Gastrocnemius medialis (tissue), 4 donors: ENCODE measurements at places on chromosomes 13 and 19.

- H3K36me3 ChIP-seq = no peaks in the 10 kb centered on the region
- no peak overlapping the region for H3K27ac ChIP-seq
- no peak for DNase-seq
- no peak overlapping the region for H3K4me3 ChIP-seq
- H3K4me1 ChIP-seq = peaks cover 3% of the 10 kb centered on the region
Observed at GRCh38 chr19:17866964-17867486, 4.7 kb upstream of the SLC5A5 start.

DNA sequence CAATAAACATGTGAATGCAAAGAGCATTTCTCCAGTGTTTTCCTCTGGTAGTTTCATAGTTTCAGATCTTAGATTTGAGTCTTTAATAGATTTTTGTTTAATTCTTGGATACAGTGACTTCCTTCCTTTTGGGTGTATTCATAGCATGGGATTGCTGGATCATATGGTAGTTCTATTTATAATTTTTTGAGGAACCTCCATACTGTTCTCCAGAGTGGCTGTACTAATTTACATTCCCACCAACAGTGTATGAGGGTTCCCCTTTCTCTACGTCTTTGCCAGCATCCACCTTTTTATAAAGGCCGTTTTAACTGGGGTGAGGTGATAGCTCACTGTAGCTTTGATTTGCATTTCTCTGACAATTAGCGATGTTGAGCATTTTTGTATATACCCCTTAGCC, 9.3 kb upstream of the CALM3 start:
- H3K27me3 ChIP-seq = no peaks in the 10 kb centered on the region
- no peaks in the 10 kb centered on the region for H3K4me1 ChIP-seq
- DNase-seq = no peak
- H3K27ac ChIP-seq = no peak overlapping the region

DNA sequence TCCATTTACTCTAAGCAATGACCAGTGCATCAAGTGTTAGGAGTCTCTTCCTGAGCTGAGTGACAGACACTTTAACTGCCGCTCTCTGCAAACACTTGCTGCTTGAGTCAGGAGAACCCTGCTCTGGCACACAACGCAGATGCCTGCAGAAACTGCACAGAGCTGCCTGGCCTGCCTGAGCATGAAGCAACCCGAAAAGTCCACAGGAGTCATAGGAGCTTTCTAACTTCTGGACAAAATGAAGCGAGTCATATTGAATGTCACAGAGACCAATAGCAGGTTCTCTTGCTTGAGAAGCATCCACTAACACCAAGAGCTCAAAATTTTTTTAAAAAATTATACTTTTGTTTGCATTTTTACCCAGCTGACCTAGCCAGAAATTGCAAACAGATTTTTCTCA, 232.4 kb downstream of the LHFPL6 start:
- DNase-seq = no peak
- H3K27ac ChIP-seq = no peak overlapping the region
- no peaks in the 10 kb centered on the region for H3K36me3 ChIP-seq

DNA sequence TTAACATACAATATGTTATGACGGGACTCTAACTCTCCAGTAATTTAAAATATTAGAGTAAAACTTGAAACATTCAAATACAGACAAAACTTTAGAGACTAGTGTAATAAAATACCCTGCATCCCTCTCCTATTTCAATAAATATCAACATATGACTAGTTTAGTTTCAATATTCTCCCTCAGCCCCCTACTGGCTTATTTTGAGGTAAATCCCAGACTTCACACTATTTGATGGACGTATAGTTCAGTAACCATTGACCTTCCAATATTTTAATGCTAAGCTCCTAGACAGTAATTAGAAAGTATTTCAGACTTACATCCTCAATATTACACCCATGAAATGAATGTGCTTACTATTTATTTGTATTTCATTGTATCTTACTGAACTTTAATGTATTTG, 180.7 kb upstream of the STARD13 start:
- H3K36me3 ChIP-seq = no peaks in the 10 kb centered on the region
- DNase-seq = no peak
- no peaks in the 10 kb centered on the region for H3K27me3 ChIP-seq
- H3K4me3 ChIP-seq = no peak overlapping the region
- no peak overlapping the region for H3K27ac ChIP-seq

DNA sequence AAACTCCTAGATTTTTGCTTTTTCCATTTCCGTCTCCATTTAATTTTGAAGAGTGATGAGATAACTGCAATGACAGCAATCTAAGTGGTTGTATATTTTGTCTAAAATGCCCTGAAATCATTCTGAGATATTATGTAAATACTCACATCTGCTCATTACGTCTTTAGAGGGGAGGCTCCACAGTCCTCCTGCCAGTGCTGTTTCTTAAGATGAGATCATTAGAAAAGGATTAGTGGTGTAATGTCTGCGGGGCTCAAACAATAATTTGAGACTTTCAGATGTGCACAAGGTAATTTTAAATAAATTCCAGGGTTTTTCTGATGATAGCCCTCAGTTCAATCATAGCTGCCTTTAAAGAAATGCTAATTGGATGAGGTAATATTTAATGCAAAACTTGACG, 437.9 kb downstream of the FOXO1 start:
- H3K36me3 ChIP-seq = no peaks in the 10 kb centered on the region
- peak; percentile 24 for DNase-seq
- peak overlapping the region; percentile 15 for H3K27ac ChIP-seq

- no peak for DNase-seq
- H3K4me3 ChIP-seq = no peak overlapping the region
- H3K27ac ChIP-seq = no peak overlapping the region
- H3K27me3 ChIP-seq = no peaks in the 10 kb centered on the region
Observed at GRCh38 chr13:46377554-46377953, 9.5 kb downstream of the RUBCNL start.

DNA sequence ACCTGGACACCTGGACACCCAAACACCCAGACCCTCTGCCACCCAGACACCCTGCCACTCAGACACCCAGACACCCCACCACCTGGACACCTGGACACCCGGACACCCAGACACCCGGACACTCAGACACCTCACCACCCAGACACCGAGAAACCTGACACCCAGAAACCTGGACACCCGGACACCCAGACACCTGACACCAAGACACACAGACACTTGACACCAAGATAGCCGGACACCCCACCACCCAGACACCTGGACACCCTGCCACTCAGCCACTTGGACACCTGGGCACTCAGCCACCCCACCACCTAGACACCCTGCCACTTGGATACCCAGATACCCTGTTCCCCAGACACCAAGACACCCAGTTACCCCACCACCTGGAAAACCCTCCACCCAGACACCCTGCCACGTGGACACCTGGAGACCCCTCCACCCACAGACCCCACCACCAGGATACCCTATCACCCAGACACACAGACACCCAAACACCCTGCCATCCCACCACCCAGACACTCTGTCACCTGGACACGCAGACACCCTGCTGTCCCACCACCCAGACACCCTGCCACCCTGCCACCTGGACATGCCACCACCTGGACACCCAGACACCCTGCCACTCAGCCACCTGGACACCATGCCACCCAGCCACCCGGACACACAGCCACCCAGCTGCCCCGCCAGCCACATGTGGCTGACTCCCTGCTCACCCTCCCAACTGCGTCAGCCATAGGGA, 17.4 kb downstream of the C19orf12 start:
- peaks cover 28% of the 10 kb centered on the region for H3K4me1 ChIP-seq
- DNase-seq = no peak
- H3K27me3 ChIP-seq = no peaks in the 10 kb centered on the region
- H3K4me3 ChIP-seq = no peak overlapping the region

DNA sequence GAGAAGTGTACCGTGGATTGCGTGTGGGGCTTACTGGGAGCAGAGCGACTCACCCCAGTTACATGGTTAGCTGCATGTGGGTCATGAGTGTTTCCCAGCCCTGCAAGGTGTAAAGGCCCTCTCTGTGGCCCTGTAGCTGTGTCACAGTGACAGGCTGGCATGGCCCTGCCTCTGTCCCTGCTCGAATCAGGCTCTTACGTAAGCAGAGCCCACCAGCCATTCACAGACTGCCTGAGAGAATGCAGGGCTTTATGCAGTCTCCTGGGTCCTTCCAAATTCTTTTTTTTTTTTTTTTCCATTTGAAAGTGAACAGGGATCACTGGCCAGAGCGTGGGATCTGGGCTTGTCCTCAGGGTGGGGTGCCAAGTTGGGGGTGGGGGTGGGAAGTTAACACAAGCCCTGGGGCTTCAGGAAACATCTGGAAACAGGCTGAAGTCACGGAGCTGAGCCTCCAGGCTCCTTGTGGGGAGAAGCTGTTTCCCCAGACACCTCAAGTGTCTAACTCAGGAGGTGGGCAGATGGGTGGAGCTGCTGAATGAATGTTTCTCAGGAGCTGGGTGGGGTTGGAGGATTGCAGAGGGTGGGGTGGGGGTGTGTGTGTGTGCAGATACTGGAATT, 13.4 kb downstream of the TECR start:
- H3K4me1 ChIP-seq = peaks cover 47% of the 10 kb centered on the region
- no peak overlapping the region for H3K4me3 ChIP-seq
- H3K27ac ChIP-seq = peak overlapping the region; percentile 76
- no peak for DNase-seq

GRCh38 chr13:81224209-81224833, 883.4 kb upstream of the SPRY2 start:
- DNase-seq = no peak
- no peaks in the 10 kb centered on the region for H3K36me3 ChIP-seq
- H3K27me3 ChIP-seq = no peaks in the 10 kb centered on the region
- no peak overlapping the region for H3K27ac ChIP-seq

GRCh38 chr19:49324801-49325576, at the start of gene SLC6A16:
Gene SLC6A16, minus strand, starts transcription at chr19:49325191. Its CDS starts 13,844 bp downstream, at chr19:49311347.
- H3K4me3 ChIP-seq = no peak within 1 kb of the TSS
- H3K36me3 ChIP-seq = no peaks in the 10 kb centered on the region
- H3K27me3 ChIP-seq = no peaks in the 10 kb centered on the region
- no peak within 1 kb of the TSS for H3K27ac ChIP-seq
- no peak for DNase-seq

DNA sequence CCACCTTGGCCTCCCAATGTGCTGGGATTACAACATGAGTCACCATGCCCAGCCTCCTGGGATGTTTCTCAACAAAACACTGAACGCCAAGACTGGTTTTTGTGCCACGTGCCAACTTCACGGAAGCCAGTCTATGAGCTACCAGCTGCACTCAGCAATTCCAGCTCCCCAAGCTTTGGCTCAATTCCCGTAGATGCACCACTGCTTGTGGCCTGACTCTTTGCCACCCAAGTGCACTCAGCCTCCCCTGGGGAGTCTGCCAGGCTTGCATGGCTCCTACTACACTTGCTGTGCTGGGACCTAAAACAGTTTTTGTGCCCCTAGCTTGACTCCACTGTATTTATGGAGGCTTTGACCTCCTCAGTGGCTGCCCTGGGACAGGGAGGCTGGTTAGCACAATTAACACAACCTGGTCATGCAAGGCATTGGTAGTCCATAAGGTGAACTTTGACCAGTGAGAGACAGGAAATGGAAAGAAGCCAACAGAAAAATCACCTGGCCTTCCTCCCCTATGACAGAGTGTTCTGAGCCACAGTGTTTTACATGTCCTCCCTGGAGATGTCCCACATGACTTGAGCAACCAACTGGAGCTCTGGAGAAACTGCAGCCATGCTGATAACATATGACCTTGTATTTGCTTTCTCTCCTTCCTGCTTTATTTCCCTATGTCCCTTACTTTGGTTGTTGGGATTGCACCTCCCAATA, 1173.1 kb downstream of the UQCRFS1 start:
- H3K4me1 ChIP-seq = no peaks in the 10 kb centered on the region
- no peaks in the 10 kb centered on the region for H3K36me3 ChIP-seq
- H3K4me3 ChIP-seq = no peak overlapping the region
- H3K27ac ChIP-seq = no peak overlapping the region
- DNase-seq = no peak

- no peak for DNase-seq
- peak overlapping the region; percentile 76 for H3K4me3 ChIP-seq
- H3K27ac ChIP-seq = peak overlapping the region; percentile 95
- H3K36me3 ChIP-seq = no peaks in the 10 kb centered on the region
Observed at GRCh38 chr13:21175656-21176214, 617 bp downstream of the SKA3 start.

DNA sequence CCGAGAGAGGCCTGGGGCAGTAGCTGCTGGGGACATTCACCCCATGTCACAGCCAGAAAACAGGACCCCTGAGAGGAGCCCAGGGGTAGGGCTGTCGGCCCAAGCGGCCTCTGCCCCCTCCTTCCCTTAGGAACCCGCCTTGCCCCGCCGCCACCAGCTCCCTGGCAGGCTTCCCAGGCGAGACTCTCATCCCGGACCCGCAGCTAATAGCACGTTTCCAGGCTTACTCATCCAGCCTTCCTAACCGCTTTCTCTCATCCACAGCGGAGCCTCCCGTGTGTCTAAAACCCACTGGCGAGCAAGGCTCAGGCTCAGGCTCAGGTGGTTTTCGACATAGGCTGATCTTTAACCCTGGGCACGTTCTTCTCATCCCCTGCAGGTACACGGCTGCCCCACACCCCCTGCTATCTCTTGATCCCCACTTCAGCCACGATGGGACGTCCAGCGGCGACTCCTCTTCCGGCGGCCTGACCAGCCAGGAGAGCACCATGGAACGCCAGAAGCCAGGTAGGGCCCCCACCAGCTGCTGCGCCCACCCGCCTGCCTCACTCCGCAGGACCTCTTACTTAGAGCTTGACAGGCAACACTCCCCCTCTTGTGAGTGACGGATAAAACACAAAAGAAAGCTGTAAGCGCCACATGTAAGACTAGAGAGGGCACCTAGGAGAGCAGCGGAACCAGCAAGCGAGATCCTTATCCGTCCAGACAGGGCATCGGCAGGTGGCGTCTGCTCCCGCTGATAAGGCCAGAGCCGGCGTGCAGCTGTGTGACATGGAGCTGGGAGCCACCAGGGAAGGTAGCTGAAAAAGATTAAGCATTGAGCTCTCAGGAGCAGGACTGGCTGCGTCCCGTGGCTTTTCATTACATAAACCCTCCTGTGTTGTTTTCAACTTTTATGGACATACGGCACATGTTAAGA, 71.3 kb downstream of the DPF1 start:
- no peak overlapping the region for H3K27ac ChIP-seq
- no peaks in the 10 kb centered on the region for H3K36me3 ChIP-seq
- no peaks in the 10 kb centered on the region for H3K27me3 ChIP-seq
- H3K4me3 ChIP-seq = no peak overlapping the region
- H3K4me1 ChIP-seq = no peaks in the 10 kb centered on the region
- no peak for DNase-seq

- peak overlapping the region; percentile 98 for H3K27ac ChIP-seq
- peak; percentile 90 for DNase-seq
- no peaks in the 10 kb centered on the region for H3K27me3 ChIP-seq
- no peaks in the 10 kb centered on the region for H3K36me3 ChIP-seq
Observed at GRCh38 chr19:29676586-29676985, 11.3 kb downstream of the PLEKHF1 start.

- H3K27me3 ChIP-seq = no peaks in the 10 kb centered on the region
- DNase-seq = peak; percentile 37
- H3K27ac ChIP-seq = peak overlapping the region; percentile 76
- no peaks in the 10 kb centered on the region for H3K36me3 ChIP-seq
- no peak overlapping the region for H3K4me3 ChIP-seq
Observed at GRCh38 chr19:11268783-11269267, 6.5 kb upstream of the DOCK6 start.

GRCh38 chr19:1587872-1588271, 4.8 kb downstream of the MBD3 start:
- H3K27ac ChIP-seq = no peak overlapping the region
- H3K4me1 ChIP-seq = peaks cover 24% of the 10 kb centered on the region
- H3K36me3 ChIP-seq = peaks cover 12% of the 10 kb centered on the region
- no peak for DNase-seq
- H3K4me3 ChIP-seq = no peak overlapping the region

- no peaks in the 10 kb centered on the region for H3K27me3 ChIP-seq
- H3K36me3 ChIP-seq = no peaks in the 10 kb centered on the region
- H3K27ac ChIP-seq = peak overlapping the region; percentile 74
- H3K4me3 ChIP-seq = no peak overlapping the region
- peaks cover 13% of the 10 kb centered on the region for H3K4me1 ChIP-seq
- peak; percentile 41 for DNase-seq
Observed at GRCh38 chr13:48505597-48506091, 27.2 kb downstream of the RCBTB2 start.
